HTR-8/SVneo (cell line): ENCODE measurements at places on chromosomes 13 and 19.

DNA sequence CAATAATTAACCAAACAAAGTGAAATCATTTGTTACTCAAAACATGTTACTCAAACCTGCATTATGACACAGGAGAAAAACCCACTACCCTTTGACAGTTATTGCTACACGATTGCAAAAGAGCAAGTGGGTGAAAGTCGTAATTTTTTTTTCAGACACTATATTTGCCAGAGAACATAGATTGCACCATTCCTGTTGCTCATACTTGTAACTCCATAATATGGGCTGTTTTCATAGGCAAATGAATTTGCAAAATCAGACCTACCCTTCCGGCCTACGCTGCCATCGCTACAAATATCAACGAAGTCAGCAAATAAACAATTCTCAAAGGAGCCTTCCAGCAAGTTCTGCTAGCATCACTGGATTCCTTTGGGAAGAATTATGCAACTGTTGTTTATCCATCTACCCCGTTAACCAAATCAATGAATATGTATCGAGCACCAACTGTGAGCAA is 396.5 kb downstream of the IRS2 start:
- DNase-seq, result no peak

GRCh38 chr19:2774953-2775555 is 8.0 kb downstream of the SGTA start:
- DNase-seq, result no peak

- no peak for DNase-seq
These were observed 6.7 kb downstream of the DBP start for GRCh38 chr19:48630296-48631063.

GRCh38 chr13:32676242-32676641 is 90.0 kb downstream of the PDS5B start:
- no peak for DNase-seq

GRCh38 chr19:32526895-32527294 is 54.1 kb upstream of the PDCD5 start:
- DNase-seq, result no peak

- DNase-seq, result no peak
These were observed 146.3 kb upstream of the ZNF536 start for GRCh38 chr19:30225676-30226463.
